ENCODE measurements at places on chromosomes 12 and 14.
A peak's percentile ranks its signal among the peaks of the same experiment; 100 is the strongest.

- no peak for DNase-seq
Measured at GRCh38 chr12:48779869-48780268, 9.0 kb downstream of the ADCY6 start.

DNA sequence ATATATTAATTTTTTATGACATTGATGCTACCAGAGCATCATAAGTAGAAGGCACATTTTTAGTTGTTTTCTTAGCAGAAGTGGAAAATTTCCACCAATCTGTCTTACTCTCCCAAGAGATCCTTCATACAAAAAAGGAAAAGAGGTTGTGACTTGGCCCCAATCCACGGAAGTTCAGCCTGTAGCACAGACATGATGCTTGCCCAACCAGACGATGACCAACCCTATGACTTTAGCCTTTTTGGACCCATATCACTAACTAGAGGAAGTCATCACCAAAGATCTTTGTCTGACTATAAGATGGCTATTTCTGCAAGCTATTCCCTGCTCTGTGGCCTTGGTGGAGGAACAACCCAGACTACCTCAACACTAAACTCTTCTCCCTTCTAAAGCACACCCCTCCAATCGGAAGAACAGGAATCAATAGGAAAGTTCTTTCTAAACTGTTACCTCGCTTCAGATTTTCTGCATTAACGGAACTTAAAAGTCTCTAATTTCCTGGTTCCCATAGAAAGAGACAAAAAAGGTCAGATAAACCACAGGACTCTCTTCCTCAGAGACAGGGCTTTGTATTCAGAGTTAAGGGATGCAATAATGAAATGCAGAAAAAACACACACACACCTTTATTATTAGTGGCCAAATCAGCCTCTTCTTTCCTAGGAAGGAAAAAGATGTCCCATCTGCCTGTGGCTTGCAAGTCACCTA is 4.1 kb upstream of the RHOJ start:
- DNase-seq = no peak

- DNase-seq = no peak
Measured at GRCh38 chr12:87382959-87383566, 646.1 kb downstream of the C12orf50 start.

DNA sequence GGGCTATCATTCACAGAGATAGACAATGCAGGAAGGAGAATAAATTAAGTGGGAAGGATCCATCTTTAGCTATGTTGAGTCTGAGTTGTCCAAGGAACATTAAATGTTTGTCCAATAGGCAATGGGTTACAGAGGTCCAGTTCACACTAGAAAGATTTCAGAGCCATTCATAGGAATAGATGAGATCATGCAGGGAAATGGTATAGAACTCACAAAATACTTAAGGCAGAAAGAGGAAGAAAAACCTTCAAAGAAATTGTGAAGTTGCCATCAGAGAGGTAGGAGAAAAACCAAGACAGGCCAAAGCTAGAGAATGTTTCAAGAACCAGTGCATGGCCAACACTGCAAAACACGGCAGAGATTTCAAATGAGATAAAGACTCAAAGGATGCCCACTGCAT is 94.1 kb downstream of the PHLDA1 start:
- no peak for DNase-seq

DNA sequence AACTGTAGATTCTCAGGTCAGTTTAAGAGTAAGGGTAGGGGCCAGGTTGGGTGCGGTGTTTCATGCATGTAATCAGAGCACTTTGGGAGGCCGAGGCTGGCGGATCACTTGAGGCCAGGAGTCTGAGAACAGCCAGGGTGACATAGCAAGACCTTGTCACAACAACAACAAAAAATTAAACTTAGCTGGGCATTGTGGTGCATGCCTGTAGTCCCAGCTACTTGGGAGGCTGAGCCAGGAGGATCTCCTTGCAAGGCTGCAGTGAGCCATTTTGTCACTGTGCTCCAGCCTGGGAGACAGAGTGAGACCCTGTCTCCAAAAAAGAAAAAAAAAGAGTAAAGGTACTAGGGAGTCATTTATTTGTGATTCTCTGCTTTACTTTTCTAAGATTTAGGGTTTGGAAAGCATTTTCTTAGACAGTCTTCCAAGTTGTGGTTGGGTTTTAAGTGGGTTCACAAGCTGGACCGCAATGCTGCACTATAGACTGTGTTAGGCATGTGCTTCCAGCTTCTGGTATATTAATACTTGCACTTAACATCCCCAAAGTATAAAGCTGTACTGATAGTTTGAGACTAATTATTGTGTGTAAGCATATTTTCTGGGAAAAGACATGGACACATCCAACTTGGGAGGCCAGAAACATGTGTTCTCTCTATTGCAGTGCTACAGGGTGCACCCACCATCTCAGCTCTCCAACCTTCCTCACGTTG is 49.1 kb upstream of the HECTD1 start:
- DNase-seq = no peak

GRCh38 chr12:77837876-77838291 is 7.2 kb downstream of the NAV3 start:
- DNase-seq = no peak

GRCh38 chr14:63853831-63854293 is 1.1 kb downstream of the SYNE2 start:
- no peak for DNase-seq

- DNase-seq = no peak
Measured at GRCh38 chr14:53620890-53621289, 335.7 kb downstream of the BMP4 start.

GRCh38 chr12:94839347-94839746 is 164.2 kb downstream of the NDUFA12 start:
- DNase-seq = no peak

DNA sequence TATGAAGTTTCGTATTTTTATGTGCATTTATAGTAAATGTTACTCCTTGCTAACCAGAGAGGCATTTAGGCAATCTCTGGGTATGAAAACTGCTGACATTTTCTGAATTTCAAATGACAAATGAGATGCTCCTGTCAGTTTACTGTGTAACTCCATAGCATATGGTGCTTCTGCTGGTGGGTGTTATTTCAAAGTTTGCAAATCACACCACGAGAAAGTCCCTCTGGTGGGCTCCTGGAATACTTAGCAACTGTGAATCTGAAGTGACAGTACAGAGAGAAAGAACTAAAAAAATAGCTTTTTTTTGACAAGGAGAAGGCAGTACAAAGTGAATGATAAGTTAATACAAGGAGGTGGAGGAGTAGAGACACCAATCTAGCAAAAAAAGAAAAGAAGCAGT is 161.5 kb downstream of the DERA start:
- no peak for DNase-seq

- peak; percentile 13 for DNase-seq
Measured at GRCh38 chr12:132523576-132524331, 33.8 kb downstream of the FBRSL1 start.

DNA sequence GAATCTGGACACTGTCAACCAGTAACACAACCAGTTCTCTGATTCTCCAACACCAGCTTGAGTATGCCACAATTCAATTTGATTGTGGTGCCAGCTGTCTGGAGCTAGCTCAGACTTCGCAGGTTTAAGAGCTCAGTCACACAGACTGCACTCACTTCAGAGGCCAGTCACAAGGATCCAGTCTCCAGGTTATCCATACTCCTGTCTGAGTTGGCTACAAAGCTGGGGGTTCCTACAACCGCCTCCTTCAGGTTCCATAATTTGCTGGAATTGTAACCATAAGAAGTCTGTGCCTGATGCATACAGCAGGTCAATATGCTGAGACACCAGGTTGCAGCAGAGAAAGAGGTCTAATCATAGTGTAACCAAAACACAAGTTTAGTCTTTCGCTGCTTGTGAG is 70.5 kb upstream of the CPSF6 start:
- DNase-seq = no peak

DNA sequence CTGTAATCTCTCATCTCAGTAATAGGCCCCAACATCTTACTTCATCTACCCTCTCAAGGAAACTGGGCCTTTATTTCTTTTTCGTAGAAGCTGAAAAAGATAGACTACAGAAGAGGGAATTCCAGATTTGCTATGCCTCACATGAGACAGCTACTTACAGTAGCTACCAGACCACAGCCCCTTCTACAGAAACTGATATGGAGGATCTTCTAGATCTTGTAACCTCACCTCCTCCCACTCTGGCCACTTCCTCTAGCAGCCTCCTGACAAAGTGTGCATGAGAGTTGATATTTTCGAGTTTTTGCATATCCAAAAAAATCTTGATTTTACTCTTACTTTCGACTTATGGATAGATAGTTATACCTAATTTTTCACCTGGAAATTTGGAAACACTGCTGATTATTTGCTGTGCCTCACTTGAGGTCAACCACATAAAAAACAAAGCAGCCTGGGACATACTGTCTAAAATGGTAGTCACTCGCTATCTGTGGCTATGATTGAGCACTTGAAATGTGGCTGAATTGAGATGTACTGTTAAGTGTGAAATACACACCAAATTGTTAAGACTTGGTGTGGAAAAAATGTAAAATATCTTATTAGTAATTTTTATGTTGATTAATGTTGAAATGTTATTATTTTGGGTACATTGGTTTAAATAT is 86.3 kb upstream of the NID2 start:
- DNase-seq = no peak

DNA sequence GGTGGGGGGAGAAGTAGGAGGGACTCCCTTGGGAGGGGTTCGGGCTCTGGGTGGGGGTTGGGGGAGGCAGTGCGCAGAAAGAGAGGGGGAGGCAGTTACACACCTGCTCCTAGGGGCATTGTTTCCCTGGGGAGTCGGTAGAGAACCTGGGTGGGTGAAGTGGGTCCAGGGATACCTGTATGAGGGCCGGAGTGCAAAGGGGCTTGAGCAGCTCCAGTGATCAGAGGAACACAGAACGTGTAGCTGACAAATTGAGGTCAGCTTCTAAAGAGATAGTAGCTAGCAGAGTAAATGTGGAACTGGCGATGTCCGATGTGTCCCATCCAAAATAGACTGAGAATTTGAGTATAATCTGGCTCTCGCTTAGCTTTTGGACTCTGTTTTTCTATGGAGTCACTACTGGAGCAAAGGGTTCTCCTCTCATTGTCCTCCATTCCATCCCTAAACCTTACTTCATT is 502 bp downstream of the SMARCD1 start:
- DNase-seq = no peak

GRCh38 chr12:106107566-106107965 is 31.2 kb downstream of the NUAK1 start:
- no peak for DNase-seq

GRCh38 chr14:101713621-101714349 is 47.7 kb upstream of the PPP2R5C start:
- no peak for DNase-seq

DNA sequence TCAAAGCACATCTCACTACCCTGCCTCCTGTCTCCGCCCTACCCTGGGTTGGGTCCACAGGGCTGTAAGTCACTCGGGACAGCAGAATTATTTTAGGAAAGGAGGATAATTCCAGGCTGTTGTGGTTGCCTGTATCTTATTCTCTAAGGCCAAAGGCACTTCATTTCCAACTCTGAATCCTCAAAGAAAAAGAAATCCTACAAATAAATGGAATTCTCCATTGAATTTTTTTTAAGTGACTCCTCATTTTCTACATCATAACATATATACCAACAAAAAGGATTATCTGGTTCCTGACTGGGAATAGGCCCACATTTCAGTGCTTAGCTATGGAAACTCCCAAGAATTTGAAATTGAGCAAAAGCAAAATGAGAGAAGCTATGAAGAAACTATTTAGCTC is 186.4 kb downstream of the ITPR2 start:
- no peak for DNase-seq

DNA sequence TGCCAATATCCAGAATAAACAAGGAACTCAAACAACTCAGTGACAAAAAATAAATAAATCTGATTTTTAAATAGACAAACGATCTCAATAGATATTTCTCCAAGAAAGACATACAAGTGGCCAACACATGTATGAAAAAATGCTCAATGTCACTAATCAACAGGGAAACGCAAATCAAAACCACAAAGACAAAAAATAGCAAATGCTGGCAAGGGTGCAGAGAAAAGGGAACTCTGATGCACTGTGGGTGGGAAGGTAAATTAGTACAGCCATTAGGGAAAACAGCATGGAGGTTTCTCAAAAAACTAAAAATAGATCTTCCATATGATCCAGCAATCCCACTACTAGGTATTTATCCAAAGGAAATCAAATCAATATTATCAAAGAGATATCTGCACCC is 3.5 kb upstream of the EIF5 start:
- no peak for DNase-seq

GRCh38 chr12:47122602-47123001 is 42.8 kb upstream of the AMIGO2 start:
- DNase-seq = no peak

DNA sequence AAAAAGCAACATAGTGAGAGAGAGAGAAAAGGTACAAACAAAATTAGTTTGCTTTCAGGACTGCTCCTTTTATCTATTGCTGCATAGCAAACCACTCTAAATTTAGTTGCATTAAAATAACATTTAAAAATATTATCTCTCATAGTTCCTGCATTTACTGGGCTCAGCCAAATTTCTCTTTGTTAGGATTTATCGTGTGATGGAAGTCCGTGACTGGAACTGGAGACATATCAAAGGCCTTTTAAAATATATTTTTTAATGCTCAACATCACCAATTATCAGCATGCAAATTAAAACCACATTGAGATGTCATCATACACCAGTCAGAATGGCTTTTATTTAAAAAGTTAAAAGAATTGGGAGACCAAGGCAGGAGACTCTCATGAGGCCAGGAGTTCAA is 107.6 kb upstream of the SYT1 start:
- no peak for DNase-seq

GRCh38 chr12:40034156-40034555 is 71.7 kb downstream of the SLC2A13 start:
- DNase-seq = no peak

All from NCI-H2029 (cell line).